ENCODE measurements at places on chromosomes 16 and 17.

- no peak for DNase-seq
These were observed 50.2 kb downstream of the WSB1 start for GRCh38 chr17:27343977-27344607.

DNA sequence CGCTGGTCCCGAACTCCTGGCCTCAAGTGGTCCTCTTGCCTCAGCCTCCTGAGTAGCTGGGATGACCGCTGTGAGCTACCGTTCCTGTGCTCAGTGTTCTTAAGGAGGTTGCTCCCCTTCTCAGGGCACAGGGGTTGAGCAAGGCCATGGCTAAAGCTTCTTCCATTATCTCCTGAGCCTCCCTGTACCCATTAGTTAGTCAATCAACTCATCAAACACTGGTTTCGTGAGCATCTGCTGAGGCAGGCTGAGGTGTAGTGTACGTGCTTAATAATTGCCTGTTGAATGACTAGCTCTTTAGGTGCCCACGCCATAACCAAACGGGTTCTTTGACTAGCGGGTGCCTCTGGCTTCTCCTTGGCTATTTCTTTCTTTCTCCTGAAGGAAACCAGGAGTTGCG is 11.7 kb downstream of the SGCA start:
- DNase-seq = no peak

GRCh38 chr16:67311607-67312488 is 14.7 kb downstream of the KCTD19 start:
- DNase-seq = no peak

DNA sequence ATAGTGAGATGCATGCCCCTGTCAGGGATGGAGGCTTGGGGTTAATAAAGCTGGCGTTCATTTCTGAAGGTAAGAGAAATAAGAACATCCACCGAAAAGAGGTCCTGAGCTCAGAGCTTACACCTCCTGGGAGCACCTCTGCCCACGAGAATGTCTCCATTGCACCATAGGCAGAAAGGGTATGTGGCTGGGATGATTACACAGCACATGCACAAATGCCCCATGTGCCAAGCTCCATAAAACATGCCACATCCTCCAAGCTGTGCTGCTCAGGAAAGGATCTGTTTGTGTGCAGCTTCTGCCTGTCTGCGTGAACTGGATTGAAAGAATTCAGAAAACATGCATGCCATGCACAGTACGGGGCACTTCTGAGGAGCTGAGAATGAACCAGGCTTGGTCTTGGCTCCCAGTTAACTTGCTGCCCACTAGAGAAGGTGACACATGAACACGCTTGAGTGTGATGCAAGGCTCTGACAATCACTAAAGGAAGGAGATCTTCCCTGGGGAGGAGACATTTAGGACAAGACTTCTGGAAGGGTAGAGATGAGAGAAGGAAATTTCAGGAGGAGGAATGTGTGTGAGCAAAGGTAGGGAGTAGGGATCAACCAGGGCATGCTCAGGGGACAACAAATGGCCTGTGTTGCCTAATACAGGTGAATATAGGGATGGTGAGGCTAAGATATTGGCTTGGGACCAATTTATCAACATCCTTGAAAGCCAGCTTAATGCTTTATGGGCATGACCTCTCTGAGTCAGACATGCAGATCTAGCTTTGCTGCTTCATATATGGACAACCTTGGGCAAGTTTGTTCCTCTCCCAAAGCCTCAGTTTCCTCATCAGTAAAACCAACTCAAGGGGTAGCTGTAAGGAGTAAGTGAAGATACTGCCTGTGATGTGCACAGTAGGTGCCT is 32.0 kb upstream of the SMPD3 start:
- no peak for DNase-seq

- DNase-seq = peak; percentile 80
These were observed at the start of gene LIMD2 for GRCh38 chr17:63699638-63700527. LIMD2 (minus strand) TSS chr17:63700125; CDS start chr17:63699298, 827 bp downstream.

GRCh38 chr16:16865374-16865773 is 486.4 kb downstream of the NPIPA7 start:
- DNase-seq = no peak

- DNase-seq = no peak
These were observed 26.1 kb downstream of the TRPV3 start for GRCh38 chr17:3531266-3532101.

DNA sequence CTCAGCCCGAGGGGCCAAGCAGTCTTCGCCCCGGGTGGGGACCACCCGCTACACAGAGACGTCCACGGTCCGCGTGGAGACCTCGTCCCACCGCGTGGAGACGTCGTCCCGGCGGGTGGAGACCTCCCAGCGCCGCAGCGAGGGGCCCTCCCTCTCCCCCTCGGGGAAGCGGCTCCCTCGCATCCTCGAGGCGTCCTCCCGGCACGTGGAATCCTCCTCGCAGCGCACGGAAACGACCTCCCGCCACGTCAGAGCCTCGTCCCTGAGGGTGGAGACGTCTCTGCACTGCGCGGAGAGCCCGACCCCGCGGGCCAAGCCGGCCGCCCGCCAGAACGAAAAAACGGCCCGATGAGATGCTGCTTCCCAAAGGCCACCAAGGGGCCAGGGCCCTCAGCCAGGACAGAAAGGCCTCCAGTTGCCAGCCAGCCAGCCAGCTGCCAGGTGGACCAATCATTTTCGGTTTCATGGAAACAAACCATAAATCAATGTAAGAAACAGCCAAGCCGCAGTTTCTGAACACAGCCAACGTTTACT is 424 bp downstream of the C17orf100 start:
- no peak for DNase-seq

GRCh38 chr16:77805398-77805797 is 17.0 kb downstream of the VAT1L start:
- no peak for DNase-seq

DNA sequence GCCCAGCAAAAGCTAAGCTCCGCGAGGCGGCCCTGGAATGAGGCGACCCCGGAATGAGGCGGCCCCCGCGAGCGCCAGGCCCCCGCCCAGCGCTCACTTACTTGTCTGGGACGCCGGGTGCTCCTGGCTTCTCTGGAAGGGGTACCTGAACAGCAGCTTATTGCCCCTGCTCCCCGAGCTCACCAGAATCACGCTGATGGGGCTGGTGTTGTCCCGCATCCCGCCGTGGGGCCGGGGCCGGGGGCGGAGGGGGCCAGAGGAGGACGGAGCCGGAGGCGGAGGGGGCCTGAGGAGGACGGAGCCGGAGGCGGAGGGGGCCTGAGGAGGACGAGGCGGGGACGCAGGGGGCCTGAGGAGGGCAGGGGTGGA is 440 bp downstream of the NPRL3 start:
- DNase-seq = peak; percentile 15

DNA sequence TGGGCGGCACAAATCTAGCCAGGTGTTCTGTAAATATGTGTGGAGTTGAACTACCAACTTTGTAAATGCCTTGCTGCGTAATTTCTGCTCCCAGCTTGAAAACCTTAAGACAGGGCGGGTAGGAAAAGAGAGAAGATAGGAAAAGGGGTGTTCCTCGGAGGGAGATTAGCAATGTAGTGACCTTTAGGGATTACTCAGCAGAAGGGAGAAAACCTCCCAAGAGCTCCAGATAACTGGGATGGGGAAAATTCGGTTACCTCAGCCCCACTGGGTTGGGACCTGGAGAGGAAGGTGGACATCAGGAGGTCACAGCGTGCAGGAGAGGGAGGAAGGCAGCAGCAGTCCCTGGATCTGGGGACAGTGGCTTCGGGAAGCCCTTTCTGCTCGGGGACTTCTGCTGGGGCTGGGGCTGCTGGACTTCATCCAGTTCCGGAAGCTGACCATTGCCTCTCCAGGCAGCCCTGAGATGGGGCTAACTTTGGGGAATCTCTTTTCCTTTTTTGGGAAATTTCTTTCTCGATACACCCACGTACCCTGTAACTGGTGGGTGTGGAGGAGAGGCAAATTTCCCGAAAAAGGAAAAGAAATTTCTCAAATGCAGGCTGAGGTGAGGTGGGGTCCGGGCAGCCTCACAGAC is 39.2 kb downstream of the MPRIP start:
- no peak for DNase-seq

DNA sequence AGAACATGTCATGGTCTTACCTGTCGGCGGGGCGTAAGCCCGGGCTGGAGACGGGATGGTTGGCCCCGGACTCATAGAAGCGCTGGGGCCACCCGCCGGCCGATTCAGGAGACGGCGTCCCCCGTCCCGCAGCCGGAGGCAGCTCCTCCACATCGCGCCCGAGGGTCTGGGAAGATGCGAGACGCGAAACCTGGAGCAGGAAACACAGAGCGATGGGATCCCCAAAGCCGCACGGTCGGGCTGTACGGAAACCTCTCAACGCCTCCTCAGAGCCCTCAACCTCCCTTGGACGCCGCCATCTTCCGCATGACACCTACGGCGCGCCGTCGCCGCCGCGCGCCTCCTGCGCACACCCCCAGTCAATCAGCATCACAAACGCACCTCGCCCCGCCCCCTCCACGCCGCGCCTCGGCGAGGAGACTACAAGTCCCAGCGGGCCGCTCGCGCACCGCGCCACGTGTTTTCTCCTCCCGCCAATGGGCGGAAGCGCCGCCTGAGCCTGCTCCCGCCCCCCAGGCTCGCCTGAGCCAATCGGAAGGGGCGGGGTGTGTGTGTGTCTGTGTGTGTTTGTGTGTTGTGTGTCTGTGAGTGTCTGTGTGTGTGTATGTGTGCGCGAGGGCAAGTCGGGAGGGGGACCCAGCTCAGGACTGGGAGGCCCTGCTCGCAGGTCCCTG is at the start of the genes ATPAF2 and GID4:
Gene ATPAF2, minus strand, starts transcription at position 308 of the 674 bp plus-strand sequence. Its CDS starts 155 bp downstream, at position 153.
Gene GID4, plus strand, starts transcription at position 548 of the 674 bp plus-strand sequence. Its CDS starts 57 bp downstream, at position 605.
- DNase-seq = peak; percentile 99

DNA sequence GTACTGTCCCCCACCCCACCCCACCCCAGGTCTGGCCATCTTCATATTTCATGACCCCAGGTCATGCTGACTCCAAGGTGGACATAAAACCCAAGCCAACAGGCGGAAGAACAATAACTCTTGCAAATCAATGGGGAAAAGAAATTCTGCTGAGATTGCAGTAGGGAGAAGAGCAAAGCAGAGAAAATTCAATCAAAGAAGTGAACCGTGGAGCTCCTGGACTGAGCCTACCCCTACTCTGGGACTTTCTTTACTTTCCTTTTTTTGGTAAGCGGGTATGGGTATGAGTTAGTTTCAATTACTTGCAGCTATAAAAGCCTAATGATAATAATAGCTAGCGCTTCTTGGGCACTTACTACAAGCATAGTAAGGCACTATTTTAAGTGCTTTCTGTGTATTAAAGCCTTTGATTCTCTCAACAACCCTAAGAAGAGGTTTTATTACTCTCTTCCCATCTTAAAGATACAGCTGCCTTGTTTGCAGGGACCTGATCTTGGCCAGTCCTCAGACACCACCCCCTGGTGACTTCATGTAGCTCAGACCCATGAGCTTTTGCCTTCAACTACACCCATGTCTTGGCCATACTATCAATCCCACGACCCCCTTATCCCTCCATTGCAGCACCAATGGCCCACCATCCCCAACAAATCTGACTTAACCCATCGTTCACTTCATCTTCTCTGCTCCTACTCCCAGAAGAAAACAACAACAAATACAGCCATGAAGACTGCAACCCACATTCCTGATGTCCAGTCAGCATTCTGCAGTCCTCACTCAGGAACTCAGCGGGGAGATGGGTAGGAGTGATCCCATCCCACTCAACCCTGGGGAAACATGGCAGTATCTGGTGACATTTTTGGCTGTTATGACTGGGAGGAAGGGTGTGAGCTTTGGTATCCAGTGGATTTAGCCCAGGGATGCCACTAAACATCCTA is 4.4 kb downstream of the GGA2 start:
- DNase-seq = no peak

DNA sequence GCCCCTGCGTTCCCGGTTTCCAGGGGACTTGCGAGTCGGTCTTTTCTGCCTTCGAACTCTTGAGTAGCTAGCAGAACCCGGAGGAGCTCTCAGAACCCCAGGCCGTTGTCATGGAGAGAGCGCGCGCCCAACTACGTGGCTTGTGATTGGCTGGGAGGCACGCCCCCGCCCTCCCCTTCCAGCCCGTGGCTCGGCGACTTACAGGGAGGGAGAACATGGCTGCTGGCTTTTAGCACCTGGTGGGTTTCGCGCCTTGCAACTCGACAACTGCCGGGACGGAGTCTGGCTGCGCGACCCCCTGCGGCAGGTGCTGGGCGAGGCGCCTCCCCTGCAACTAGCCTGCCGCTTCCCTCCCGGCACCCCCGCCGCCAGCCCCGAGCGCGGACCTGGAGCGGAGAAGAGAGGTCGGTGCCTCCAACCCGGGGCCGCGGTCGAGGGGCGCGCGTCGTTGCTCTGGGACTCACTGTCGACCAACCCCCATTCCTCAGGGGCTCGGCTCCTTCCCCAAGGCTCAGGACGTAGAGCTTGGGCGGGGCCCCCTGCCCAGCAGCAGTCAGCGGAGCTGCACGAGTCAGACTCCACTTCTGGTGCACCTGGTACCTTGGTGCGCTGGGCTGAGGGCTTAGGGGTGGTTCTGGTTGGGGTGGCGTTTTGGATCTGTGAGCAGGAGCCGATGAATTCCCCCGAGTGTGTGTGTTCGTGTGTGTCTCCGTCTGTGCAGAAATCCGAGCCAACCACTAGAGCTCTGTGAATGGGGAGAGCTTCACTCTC is 9.0 kb upstream of the ZFP90 start:
- DNase-seq = peak; percentile 78

- no peak for DNase-seq
These were observed 3.0 kb upstream of the SLFN5 start for GRCh38 chr17:35239823-35240222.

GRCh38 chr16:73840728-73841127 is 455.9 kb upstream of the PSMD7 start:
- no peak for DNase-seq

GRCh38 chr17:55898195-55898594 is 147.3 kb downstream of the PCTP start:
- DNase-seq = no peak

- no peak for DNase-seq
These were observed 992 bp upstream of the CACNG4 start for GRCh38 chr17:66963521-66963908.

GRCh38 chr16:87351320-87351698 is 32.3 kb downstream of the FBXO31 start:
- DNase-seq = no peak

DNA sequence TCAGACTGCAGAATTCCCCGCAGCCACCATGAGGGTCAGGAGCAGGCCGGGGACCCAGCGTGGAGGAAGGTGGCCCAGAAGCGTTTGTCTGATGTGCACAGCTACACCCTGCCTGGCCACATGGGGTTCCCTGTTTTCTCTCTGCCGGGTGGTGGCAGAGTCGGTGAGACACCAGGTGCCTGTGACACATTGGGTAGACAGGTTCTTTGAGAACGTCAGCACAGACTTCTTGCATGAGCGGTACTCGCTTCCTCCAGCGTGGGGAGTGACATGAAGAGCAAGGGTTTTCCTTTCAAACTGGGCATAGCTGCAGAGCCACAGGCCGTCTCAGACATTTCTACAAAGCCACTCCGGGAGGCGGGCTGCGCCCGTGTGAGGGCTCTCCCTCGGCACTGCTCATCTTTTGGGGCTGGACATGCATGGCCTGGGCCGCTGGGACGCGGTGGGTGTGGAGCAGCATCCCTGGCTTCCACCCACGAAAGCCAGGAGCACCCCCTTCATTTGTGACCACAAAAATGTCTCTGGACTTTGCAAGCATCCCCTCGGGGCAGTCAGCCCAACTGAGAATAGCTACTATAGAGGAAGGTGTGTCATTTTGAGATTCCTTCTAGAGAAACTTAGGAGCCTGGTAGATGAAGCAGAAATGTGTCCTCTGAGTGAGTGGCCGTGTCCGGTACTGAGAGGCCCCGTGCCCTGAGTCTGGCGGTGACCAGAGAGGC is 26.0 kb downstream of the NME3 start:
- DNase-seq = no peak

Measured in T-helper 1 cell (primary cell).